Effector CD4-positive, alpha-beta T cell (primary cell): ENCODE measurements at places on chromosomes 2 and 18.

DNA sequence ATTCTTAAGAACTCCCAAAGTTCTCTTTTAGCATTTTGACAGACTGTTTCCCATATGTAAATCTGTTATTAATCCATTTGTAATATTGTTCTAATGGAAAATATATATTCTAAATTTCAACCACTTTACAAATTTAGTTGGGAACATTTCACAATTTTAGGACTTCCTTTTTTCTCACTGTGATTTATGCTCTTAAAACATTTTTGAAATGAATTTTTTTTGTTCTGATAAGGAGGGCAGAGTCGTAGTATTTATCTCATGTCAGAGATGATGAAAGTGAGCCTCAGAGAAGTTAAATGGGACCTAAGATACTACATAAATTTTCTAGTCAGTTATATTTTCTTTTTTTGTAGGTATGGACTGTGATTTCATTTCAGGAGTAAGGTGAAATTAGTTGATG is 26.6 kb downstream of the RASGRP3 start:
- no peak for DNase-seq

GRCh38 chr2:69721022-69721421 is 20.9 kb upstream of the ANXA4 start:
- DNase-seq: no peak

- DNase-seq: no peak
Observed at GRCh38 chr2:33212151-33212550, 264.3 kb upstream of the RASGRP3 start.

DNA sequence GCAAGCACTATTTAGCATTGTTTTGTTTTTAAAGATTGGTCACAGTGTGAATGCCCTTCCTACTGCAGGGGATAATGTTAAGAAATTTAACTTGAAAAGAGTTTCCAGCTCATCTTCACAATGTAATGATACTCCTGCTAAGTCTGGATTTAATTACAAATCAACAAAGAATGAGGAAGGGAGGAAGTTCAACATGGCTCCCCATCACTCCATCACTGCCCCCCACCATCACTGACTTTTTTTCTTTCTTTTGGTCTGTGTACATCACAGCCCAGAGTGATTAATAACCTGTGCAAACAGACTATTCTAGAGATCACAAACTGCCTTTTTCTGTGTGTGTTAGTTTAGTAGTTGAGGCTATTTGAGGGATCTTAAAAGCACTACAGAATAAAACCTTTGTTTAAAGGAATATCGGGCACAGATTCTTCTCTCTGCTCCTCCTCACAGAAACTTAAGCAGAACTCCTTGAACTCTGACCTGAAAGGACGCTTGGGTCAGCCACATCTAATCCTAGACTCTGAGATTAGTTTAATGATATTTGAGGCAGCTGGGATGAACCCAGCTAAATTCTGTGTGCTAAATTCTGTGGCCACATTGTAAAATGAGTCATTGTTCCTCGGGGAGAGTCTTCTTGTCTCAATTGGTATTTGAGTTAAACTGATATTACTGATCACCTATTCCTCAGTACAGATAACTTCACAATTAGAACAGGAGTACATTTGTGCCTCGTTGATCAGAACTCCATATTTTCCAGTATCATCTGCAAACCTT is 47.8 kb downstream of the SATB2 start:
- DNase-seq: no peak
